ENCODE measurements at places on chromosomes 2 and 18.

- DNase-seq = no peak
These were observed 64.6 kb downstream of the THNSL2 start for GRCh38 chr2:88234760-88235159.

DNA sequence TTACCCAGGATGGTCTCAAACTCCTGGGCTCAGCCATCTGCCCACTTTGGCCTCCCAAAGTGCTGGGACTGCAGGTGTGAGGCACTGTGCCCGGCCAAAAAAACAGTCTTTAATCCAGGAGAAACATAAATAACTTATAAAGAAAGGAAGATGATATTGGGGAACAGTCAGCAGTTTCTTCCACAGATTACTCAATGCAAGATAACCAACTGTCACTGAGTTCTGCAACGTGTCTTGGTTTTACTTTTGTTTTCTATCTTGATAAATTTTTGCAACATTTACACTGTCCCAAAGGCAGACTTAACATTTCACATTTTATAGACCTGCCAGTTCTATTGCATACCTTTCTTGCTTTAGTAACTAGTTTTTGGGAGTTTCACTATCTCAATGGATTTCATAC lies 71.1 kb downstream of the ANKRD44 start:
- DNase-seq = no peak

DNA sequence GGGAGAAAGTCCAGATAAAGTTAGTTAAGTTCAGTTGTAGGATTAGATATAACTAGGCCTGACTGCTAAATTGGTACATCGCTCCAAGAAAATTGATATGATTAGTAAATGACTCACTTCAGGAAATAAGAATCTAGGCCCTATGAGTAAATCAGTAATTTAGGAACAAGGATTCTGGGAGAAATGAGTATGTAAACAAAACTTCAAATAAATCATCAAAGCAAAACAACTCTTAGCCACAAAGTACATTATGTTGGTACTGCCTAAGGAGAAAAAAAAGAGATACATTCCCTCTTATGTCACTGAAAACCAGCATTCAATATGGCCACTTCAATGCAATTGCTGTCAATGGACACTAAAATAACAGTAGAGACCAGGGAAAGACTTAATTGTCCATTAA lies 529.1 kb downstream of the ZNF804A start:
- DNase-seq = no peak

- DNase-seq = no peak
These were observed 446.2 kb downstream of the PIK3C3 start for GRCh38 chr18:42401131-42401673.

GRCh38 chr2:209121691-209122090 lies 302.2 kb upstream of the MAP2 start:
- no peak for DNase-seq

- no peak for DNase-seq
These were observed 69.5 kb downstream of the PTRHD1 start for GRCh38 chr2:24723665-24724064.

DNA sequence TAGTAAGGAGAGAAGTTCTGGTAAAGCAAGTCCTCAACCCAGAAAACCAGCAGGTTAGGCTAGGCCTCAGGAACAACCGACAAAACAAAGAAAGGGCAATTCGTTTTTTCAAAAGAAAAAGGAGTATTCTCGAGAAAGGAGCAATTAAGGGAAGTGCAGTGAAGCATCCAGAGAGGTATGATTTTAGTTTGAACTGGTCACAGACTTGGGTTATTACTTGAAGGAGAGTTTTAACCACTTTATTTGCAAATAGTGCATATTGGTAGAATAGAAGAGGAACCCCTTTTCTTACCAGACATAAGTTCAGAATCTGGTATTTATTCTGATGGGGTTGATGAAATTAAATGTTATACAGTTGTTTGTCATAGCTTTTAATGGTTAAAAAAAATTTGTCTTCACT lies 110.0 kb upstream of the GCFC2 start:
- no peak for DNase-seq
